Inflammatory macrophage treated with lipopolysaccharide for 4 hours (primary cell): ENCODE measurements at places on chromosomes 7 and 10.

GRCh38 chr7:66529883-66530610, 98.6 kb upstream of the KCTD7 start:
- DNase-seq: no peak

DNA sequence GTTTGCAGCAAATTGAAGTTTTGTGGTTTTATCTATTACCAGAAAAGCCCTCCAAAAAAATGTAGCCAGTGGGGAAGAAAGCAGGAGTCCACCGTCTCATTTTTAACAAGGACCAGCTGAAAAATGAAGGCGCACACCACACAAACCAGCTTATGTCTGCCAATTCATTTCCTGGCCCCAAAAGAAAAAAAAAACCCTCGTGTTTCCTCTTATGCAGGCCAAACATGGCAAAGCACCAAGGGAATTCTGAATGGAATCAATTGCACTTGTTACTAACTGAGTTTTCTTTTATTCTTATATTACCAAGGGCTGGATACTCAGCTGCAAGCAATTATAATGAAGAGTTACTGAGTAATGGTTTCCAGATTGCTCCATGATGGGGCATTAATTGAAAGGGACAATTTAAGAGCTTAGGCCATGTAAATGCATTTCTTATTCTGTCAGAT, 428.3 kb upstream of the NPVF start:
- DNase-seq: no peak

DNA sequence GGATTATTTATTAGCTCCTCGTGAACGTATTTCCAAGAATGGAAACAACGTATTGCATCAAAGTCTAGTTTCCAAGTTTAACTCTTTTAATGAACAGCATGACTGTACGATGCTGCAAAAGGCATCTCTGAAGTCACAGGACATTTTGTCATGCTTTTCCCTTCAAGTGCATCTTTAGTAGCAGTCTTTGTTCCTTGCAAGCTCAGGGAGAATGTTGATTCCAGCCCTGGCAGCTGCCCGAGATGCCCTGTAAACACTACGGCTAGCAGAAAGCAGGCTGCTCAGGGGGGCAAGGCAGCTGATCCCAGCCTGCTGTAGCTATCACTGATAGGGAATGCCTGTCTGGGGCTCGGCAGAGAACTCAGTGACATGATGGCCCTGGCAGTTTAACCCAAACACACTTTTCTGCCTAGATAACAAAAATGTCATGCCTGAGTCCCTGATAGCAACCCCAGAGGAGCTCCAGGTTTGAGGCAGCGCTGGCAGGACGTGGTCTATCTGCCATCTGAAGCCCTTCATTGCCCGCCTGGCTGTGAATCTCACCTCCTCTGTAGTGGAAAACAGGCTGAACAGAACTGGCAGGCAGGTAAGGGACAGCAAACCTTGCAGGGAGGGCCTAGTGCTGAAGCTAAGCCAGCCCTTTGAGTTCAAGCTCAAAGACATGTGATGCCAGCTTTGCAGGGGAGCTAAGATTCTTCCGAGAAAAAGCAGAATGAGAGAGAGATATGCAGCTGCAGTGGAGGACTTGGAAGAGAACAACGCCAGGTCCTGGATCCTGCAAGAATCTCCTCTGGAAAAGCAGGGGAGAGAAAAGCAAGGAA, 264.6 kb downstream of the SNX10 start:
- no peak for DNase-seq

DNA sequence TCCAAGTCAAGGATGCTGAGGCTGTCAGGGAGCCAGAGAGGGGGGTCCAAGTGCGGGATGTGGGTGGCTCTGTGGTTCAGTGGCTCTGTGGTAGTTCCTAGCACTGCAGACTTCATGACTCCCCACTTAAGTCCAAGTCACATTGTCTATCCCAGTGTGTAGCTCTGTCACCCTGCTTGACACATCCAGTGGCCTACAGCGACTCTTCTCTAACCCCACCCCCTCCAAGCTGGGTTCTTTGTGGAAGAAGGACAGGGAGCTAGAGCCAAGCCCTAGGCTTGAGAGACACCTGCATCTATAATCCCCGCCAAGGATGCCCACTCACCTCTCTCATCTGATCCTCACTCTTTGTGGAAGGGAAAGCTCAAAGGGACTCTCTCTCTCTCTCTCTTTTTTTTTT, 57.6 kb downstream of the ADCYAP1R1 start:
- DNase-seq: no peak

GRCh38 chr10:116566932-116567331, 21.2 kb downstream of the PNLIP start:
- no peak for DNase-seq

- no peak for DNase-seq
Observed at GRCh38 chr7:128231677-128232076, 9.4 kb upstream of the LEP start.

DNA sequence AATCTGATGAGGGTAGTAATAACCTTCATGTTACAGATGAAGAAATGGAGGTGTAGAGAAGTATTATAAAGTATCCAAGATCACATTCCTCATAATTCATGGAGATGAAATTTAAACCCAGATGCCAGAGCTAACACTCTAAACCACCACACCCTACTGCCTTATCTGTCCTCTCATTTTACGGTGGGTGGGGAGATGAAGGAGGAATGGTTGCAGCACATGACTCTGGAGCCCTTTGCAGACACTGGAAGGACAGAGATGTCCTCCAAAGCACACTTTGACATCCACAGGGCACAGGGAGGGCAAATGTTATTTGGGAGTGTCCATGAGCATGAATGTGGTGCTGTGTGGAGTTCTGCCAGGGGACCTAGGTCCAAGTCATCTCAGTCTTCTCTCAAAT, 1.1 kb downstream of the PLEKHS1 start:
- no peak for DNase-seq

GRCh38 chr10:5442990-5443370, 30.6 kb downstream of the NET1 start:
- DNase-seq: no peak

DNA sequence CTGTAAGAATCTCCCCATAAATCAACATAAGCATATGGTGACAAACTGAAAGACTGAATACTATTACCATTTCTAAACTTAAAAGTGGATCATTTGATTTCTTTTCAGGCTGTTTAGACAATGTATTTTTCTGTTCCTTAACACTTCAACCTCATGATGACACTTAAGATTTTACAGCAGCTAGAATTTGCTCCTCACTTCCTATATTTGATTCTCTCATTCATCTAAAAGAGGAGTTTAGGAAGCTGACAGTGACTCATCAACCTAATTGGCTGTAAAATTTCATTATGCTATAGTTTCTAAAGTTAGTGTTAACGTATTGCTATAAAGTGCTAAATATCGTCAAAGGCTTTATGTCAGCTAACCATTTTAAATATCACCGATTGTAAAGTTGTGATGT, 478.7 kb downstream of the GRM8 start:
- DNase-seq: no peak

- DNase-seq: no peak
Observed at GRCh38 chr10:127923646-127924045, 16.7 kb downstream of the PTPRE start.

DNA sequence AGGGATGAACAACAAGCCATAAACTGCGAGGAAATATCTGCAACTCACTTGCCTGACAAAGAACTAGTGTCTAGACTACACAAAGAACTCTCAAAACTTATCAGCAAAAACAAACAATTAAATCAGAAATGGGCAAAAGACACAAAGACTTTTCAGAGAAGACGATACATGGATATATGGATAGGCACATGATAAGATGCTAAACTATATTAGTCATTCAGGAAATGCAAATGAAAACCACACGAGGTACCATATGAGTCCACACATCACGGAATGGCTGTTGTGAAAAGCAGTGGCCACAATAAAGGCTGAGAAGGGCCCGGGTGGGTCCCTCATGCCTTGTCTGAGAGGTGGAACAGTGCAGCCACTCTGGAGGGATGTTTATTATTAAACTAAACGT, 267.8 kb downstream of the WDR37 start:
- no peak for DNase-seq

- no peak for DNase-seq
Observed at GRCh38 chr7:132092106-132092505, 484.2 kb downstream of the PLXNA4 start.

DNA sequence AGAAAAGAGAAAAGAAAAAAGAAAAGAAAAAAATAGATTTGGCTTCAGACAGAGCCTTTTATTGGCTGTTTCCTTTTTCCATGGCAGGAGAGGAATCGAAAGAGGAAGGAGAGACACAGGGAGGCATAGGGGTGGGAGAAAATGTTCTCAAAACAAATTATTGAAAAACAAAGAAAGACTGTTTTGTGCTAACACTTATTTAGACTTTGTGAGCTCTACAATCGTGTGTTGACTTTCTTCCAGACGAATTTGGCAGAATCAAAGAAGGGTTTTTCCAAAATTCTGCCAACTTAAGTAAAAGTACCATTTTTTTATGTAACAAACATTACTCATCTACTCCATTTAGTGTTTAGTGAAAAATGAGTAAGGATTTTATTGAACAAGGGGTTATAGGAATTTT, 982.2 kb downstream of the REEP3 start:
- DNase-seq: no peak

- no peak for DNase-seq
Observed at GRCh38 chr7:121214657-121215056, 114.1 kb upstream of the WNT16 start.

DNA sequence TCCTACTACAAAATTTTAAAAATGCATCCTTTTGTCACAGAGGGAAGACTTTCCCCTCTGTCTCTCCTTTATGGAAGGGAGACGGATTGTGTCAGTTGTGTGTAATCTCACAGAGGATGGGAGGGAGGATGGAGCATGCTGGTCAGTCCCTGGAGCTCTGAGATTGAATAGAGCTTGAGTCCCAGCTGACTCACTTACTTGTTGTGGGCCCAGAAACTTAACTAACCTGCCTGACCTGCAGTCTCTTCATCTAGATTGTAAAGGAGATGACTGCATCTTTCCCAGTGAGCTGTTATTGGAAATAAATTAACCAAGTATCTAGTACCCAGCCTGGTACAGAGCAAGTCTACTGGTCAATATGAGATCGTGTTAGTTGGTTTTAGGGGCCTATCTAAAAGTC, 77.9 kb upstream of the ADO start:
- no peak for DNase-seq
